ENCODE measurements at places on chromosomes 5 and 9.

- DNase-seq: no peak
Measured at GRCh38 chr9:89845862-89846261, 241.1 kb downstream of the GADD45G start.

- DNase-seq: peak; percentile 40
Measured at GRCh38 chr5:169545762-169546161, 37.8 kb upstream of the SPDL1 start.

DNA sequence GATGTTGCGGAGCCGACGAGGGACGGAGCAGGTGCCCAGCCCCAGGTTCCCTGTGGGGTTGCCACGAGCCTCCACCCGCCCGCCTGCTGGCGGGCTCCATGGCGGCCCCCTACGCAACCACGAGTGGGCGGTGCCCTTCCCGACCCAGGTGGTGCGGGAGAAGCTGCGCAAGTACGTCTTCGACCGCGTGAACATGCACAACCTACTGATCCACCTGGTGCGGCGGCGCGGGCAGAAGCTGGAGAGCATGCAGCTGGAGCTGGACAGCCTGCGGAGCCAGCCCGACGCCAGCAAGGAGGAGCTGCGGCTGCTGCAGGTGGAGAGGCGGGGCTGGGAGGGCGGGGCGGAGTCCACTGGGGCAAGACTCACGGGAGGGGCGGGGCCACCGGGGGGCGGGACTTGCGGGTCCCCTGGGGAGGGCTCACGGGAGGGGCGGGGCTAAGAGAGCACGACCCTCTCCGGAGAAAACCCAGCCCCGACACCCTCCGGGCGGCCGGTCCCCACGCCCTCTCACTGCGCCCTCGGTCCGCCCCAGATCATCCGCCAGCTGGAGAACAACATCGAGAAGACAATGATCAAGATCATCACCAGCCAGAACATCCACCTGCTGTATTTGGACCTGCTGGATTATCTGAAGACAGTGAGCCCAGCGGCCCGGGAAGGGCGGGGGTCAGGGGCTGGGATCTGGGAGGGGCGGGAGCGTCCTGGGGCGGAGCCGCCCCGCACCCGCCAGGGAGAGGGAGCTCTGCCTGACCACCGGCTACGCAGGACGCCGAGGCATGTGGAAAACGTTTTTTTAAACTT is 3.9 kb downstream of the CCDC183 start:
- DNase-seq: peak; percentile 92

DNA sequence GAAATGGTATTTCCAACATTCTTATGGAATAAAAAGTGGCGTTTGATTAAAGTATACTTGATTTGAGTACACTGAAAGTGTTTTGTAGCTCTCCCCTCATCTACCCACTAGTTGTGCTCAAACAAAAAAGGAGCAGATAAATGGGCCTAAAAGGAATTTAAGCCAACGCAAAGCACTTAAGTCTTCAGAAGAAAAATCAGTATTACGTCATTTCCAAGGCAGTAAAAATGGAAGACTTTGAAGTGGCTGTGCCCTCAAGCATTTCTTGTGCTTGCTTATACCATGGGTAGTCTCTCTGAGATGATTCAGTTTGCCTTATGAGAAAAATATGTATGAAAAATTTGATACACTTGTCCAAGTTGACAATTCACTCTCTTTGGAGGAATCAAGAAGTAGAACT is 279.9 kb upstream of the CD180 start:
- DNase-seq: no peak

GRCh38 chr5:16842896-16843295 is 93.2 kb downstream of the MYO10 start:
- DNase-seq: no peak
